Lower lobe of right lung (tissue), 2 donors: ENCODE measurements at places on chromosomes 16 and 17. TPM values are rescaled to one million over a fixed set of nuclear protein-coding genes. Genes with fewer than 3 reads are reported as not detected.
A peak's percentile ranks its signal among the peaks of the same experiment; 100 is the strongest.

ALOX12B gene
- not detected for total RNA-seq

DNA sequence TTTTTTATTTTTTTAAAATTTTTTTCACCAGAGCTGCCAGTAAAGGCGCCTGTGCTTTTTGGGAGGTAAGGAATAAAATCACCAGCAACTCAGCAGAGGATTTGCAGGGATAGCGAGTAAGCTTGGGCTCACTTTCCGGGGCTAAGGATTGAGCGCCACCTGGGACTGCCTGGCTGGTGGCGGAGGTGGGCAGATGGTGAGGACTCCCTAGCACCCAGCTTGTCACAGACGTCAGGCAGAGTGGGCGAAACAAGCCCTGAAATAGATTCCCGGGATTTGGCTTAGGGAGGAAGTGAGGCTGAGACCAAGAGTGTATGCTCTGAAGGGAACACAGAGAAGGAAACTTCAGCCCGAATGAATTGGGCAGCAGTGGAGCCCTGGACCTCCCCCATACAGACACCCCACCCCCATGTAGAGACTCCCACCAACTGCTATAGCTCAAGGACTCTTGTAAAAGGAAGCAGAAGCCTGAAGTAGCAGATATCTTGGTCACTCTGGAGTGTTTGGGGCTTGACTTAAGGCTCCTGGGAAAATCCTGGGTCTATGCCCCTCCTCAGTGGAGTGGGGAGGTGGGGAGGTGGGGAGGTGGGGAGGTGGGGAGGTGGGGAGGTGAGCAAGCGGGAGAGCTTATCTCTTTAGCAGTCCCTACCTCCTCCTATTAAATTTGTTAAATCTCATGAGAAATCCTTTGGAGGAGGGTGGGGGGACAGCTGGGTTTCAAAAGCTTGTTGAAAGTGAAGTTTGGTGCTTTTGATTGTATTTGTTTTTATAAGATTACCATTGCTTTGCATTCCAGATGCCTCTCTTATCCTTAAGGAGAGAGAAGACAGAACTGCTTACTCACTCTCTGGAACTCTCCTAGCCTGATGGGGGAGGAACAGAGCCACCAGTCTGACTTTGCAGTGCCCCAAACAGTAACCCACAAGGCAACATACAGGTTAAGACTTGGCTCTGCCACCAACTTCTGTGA is 8.2 kb downstream of the ARL4D start:
- H3K4me3 ChIP-seq, result no peak overlapping the region
- no peak overlapping the region for H3K27ac ChIP-seq

DNA sequence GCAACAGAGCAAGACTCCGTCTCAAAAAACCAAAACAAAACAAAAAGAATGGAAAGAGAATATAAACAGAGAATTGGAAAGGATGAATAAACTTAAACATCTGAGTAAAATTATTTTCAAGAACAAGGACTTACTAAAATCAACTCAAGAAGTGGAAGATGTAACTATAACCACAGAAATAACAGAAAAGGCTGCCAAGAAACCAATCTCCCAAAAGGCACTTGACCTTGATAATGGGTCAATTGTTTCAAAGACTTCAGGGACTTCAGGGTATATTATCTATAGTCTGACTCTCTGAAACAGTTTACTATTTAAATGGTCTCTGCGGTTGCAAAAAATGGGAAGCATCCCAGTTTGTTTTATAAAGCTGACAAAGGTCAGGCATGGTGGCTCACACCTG is 35.1 kb downstream of the VPS53 start:
- peaks cover 19% of the 10 kb centered on the region for H3K36me3 ChIP-seq
- no peak overlapping the region for H3K27ac ChIP-seq
- DNase-seq, result no peak

- peaks cover 10% of the 10 kb centered on the region for H3K36me3 ChIP-seq
- H3K4me3 ChIP-seq, result peak overlapping the region; percentile 28
- peaks cover 70% of the 10 kb centered on the region for H3K4me1 ChIP-seq
- DNase-seq, result no peak
- H3K27ac ChIP-seq, result peak overlapping the region; percentile 81
Measured at GRCh38 chr17:45229681-45230409, 8.2 kb downstream of the FMNL1 start.

- no peak overlapping the region for H3K27ac ChIP-seq
- no peaks in the 10 kb centered on the region for H3K27me3 ChIP-seq
- peaks cover 7% of the 10 kb centered on the region for H3K36me3 ChIP-seq
- H3K4me3 ChIP-seq, result no peak overlapping the region
Measured at GRCh38 chr17:46948544-46948943, 25.6 kb downstream of the GOSR2 start.

- H3K27me3 ChIP-seq, result peaks cover 4% of the 10 kb centered on the region
- H3K36me3 ChIP-seq, result no peaks in the 10 kb centered on the region
- peak overlapping the region; percentile 18 for H3K27ac ChIP-seq
Measured at GRCh38 chr17:10063730-10064241, 134.6 kb downstream of the GAS7 start.
